ENCODE measurements at places on chromosomes 6 and 20.
A peak's percentile ranks its signal among the peaks of the same experiment; 100 is the strongest.

DNA sequence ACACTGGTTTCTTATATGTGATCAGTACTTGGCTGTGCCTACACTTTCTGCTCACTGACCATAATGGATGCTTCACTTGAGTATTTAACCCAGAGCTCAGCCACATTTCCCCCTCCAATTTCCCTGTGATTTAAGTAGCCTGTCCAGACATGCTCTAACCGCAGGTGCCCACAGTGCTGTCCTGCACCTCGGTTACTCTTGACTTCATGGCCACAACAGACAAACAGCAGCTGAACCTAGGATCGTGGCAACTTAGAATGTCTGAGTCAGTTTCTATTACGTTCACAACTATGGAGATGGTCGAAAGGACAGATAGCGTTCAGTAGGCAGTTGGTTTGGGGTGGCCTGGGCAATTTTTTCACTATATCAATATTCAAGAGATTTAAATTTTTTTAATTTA, 306.9 kb upstream of the SGK1 start:
- no peak for DNase-seq

GRCh38 chr20:49480236-49480635, 2.2 kb downstream of the KCNB1 start:
- DNase-seq = no peak

- no peak for DNase-seq
Observed at GRCh38 chr6:149965194-149966020, 1.7 kb downstream of the ULBP1 start.

DNA sequence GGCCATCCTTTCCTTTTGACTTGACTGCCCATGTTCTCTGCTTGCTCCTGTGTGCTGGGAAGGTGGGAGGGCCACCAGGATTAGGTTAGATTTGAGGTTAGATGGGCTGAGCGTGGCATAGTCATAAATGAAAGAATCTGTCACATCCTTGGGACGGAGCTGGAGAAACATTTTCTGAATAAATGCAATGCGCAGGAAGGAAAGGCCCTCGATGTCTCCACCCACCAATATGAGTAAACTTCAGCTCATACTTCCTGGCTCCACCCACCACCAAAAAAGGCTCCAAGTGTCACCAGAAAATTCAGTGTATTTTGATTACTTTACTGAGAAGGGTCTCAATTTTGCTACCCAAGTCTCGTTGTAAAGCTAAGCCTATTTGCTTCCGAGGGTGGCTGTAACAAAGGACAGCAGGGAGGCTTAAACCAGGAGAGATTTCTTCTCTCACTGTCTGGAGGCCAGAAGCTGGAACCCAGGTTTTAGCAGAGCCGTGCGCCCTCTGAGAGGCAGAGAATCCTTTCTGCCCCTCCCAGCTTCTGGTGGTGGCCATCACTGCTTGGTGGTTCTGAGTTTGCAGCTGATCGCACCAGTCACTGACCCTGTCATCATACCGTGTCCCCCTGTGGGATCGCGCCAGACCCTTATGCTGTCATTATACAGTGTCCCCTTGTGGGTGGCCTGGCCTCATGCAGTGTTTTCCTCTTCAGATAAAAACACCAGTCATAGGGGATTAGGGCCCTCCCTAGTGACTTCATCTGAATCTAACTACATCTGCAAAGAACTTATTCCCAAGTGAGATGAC, 137.8 kb downstream of the TTLL2 start:
- DNase-seq = no peak

DNA sequence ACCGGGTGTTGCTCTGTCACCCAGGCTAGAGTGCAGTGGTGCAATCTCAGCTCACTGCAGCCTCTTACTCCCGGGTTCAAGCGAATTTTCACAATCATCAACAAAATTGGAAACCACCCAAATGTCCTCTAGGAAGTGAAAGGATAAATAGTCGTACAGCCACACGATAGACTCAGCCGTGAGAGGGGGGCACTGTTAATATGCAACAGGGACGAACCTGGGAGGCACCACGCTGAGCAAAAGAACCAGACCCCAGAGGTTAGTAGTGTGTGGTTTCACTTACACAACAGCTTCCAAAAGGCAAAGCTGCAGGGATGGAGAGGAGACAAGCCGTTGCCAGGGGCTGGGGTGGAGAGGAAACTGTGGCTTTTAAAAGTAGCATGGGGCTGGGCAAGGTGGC, 30.1 kb upstream of the NTSR1 start:
- no peak for DNase-seq

DNA sequence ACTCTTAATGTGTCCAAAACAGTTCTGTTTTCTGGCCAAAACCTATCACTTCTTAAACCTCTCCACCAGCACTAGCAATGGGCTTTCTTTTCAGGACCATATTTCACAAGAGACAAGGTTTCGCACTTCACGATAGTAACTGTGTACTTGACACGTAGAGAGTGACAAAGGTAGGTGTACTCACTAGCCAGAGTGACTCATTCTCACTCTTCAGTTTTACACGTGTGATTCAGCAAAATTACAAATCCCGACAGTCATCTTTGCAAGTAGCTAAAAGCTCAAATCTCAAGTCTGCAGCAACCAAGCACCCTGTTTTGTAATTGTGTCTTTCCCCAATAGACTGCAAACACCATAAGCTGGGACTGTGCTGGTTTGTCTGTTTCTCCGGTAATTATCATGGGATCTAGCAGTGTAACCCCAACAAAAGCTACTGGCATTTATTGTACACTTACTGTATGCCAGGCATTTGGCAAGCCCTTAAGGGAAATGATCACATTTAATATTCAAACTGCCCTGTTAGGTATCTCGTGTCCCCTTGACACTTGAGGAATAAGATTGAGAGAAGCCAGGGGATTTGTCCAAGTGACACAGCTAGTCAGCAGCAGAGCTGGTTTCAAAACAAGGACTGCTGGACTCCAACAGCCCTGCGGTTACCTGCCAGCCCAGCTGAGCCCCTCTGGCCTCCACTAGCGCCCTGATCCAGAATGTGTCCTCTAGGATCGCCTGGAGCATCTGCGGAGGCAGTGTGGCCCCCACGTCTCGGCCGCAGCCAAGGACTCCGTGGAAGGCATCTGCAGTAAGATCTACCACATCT, 9.9 kb downstream of the PCIF1 start:
- DNase-seq = no peak

DNA sequence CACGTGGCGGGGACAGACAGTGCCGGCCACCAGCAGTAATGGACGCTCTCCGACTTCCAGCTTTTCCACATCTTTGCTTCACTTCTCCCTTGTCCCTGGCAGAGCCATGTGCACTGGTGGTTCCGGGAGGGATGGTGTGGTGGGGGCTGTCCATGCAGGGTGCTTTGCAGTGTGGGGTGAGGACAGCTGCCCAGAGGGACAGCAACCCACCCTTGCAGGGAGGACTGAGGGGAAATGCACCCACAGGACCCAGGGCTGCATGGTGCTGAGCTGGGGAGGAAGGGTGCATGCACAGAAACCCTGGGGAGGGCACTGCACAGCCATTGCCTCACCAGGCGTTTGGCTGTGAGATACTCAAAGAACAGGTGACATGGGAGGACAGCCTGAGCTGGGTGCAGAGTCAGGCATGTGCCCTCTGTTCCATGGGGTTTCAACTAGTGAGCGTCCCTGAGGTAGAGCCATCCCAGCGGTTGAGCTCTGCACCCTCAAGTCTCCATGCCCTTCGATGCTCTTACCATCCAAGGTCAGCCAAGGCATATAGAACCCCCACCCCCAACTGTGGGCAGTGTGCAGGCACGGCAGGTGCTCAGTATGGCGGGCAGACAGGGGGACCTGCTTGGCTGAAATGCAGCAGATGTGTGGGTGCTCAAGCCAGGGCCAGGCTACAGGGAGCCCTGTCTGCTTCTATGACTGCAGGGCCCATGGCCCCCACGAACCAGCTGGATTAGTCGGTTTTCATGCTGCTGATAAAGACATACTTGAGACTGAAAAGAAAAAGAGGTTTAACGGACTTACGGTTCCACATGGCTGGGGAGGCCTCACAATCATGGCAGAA, 239.7 kb downstream of the TTLL2 start:
- no peak for DNase-seq

- no peak for DNase-seq
Observed at GRCh38 chr6:136696238-136696637, 96.0 kb downstream of the MAP3K5 start.

DNA sequence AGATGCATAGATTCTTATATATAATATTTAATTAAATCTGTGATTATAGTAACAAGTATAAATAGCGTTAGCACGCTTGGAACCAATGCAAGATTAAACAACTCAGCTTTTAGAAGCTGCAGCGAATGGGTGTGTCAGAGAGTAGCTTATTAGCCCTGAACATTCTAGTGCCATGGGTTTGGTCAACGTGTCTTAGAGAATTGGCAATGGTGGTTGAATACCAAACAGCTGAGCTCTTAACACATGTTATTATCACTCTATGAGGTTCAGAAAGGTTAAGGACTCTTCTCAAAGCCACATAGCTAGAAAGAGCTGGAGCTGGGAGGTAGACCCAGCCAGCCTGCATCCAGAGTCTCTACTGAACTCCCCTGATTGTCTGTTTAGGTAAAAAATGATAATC, 284.2 kb upstream of the CHD6 start:
- no peak for DNase-seq

- DNase-seq = no peak
Observed at GRCh38 chr20:21994203-21994602, 288.7 kb downstream of the PAX1 start.

GRCh38 chr6:158047127-158047518, 65.5 kb downstream of the SYNJ2 start:
- no peak for DNase-seq

DNA sequence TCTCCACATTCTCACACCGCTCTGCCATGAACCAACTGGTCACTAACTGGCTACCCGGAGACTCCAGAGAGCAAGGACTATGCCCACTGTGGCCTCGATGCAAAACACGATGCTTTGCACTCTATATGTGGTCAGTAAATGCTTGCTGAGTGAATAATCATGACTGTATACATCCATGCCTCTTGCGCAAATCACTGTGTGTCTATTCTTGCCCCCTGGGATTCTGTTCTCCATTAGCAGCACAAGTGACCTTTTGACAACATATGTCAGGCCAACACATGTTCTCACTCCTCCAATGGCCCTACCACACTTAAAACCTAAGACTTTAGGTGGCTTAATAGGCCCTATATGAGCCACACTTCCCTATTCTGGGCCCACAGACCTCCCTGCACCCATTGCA, 16.9 kb downstream of the KIF16B start:
- no peak for DNase-seq

GRCh38 chr6:169579407-169580111, 122.3 kb downstream of the WDR27 start:
- DNase-seq = no peak

DNA sequence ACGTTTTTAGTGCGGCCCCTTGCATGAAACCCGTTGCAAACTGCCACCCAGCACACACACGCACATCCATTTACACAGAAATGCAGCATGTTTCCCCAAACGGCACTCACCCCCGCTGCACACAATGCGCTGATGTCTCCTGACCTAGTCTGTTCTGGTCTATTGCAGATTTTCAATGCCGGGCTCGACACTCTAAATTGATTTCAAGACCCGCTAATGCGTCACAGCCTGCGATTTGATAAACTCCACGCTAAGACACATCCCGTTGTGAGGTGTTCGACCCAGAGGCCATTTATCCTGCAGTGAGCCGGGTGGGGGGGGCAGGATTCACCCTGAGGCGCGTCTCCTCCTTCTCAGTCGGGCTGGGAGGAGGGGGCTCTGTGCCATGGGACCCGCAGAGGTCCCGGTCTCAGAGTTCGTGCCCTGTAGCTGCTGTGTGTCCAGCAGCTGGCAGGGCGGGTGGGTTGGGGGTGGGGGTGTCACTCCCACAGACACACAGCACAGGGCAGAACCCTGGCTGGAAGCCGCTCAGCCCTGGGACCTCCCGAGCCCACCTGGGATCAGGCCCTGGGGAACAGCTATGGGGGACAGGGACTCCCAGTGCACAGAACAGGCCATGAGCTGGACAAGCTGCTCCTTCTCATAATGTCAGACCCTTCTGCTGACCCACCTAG, 367.9 kb downstream of the PREX1 start:
- DNase-seq = no peak

GRCh38 chr20:44494266-44494665, 18.6 kb downstream of the TTPAL start:
- DNase-seq = no peak

DNA sequence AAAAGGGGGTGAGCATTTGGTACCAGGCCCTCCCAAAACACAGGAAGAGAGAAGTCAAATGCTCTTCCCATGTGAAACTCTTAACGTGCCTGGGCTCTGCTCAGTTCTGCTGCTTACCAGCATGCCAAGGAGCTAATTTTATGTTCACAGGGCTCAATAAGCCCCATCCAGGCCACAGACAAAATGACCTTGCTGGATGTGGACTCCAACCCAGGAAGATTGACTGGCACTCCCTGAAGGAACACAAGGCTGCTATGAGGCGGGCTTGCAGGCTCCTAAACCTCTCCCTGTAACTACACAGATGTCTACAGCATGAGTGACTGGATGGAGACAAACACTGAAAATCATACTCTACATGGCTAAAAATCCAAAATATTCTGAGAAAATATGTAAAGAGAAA, 50.6 kb downstream of the CHD6 start:
- no peak for DNase-seq

GRCh38 chr6:31652925-31653724, 664 bp upstream of the BAG6 start:
- peak; percentile 90 for DNase-seq

DNA sequence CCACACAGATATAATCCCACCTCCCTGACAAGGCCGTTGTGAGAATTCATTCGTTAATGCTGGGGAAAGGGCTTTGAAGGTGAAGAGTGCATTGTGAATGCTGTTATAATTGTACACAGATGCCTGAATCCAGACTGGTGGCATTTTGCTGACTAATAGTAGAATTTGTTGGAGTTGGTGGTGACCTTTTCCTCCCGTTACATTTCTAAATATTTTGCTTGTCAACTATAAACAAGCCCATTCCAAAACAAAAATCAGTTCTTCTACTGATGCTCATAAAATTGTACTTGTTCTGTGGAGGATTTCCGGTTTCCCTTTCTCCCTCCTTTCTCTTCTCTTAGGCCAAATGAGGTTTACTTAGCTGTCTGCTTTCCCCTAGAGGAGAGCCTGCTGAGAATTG, 253.1 kb upstream of the SUPT3H start:
- no peak for DNase-seq

DNA sequence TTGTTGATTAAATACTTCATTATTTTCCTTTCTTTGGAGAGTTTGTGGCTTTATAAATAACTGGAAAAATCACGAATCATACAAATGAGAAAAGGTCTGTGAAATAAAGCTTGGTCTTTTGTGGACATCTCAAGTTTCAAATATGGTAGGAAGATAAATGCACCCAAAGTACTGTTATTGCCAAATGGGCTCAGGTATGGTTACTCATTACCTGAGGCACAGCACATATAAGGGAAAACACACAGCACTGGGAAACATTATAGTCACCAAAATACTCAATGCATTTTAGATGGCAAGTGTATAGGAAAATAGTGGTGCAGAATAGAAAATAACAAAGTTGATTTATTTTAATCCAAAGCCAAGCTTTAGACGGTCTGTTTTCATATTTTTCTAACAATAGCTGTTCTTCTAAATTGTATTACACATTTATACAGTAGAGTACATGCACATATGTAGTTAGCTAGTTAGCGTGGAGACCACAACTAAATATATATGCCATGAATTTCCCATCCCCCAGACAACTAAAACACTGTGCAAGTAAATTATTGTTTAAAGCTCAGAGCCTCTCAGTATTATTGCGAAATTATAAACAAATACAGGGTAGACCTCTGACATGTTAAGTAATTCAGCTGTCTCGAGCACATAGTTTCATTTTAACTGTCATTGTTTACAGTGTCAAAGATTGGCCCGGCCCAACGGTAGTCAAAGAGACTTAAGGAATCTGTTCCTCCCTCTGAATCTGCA, 336.0 kb downstream of the SYNE1 start:
- DNase-seq = no peak

GRCh38 chr20:34420146-34420545, 57.1 kb downstream of the ITCH start:
- DNase-seq = no peak

Measured in GM10248 (cell line).